ENCODE measurements at places on chromosomes 7 and 10.
A peak's percentile ranks its signal among the peaks of the same experiment; 100 is the strongest.

DNA sequence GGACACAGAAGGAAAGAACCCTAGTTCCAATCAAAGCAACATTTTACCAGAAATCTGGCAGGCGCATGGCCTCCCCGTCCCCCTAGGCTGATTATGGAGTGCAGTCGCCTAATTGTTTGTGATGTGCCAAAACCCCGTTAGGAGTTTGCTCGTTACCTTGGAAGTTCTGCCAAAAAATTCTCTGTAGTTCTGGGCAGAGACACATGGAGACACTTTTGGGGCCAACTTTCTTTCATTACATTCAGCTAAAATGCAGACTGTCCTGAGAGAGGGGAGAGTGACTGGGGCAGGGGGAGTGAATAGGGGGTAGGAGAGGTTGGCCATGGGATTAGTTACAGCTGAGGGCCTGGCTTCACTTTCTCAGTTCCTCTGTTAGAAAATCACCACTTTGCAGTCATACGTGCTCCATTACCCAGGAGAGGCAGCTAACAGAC lies 158.0 kb upstream of the NPVF start:
- DNase-seq: no peak

DNA sequence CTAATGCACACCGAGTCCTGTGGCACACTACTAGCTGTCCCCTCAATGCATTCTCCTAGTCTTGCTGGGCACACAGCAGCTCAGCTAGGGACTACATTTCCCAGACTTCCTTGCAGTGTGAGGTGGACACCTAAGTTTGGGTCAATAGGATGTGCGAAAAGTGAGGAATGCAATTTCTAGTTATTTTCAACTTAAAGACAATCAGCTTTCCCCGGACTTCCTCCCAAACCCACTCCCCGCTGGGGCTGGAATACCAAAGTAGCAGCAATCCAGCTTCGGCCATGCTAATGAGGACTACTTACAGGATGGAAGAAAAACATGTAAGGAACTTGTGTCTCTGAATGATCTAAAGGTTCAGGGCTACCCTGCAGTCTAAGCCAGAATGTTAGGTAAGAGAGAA lies 286.4 kb upstream of the LRRN3 start:
- no peak for DNase-seq

DNA sequence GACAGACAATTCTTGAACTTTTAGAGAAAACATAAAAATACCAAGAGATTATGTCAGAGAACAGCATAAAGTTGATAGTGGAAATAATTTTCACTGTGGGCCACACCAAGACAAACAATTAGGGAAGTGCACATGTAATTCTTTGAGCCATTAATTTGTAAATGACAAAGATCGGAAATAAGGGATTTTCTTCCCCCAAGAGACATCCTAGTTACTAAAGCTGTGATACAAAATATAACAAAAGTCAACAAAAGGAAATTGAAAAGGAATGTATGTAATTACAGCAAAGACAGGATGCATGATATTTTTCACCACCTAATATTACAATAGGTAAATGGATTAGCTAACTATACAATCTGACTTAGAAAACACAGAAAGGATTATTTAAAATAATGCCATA lies 12.4 kb upstream of the LRRC72 start:
- DNase-seq: no peak

DNA sequence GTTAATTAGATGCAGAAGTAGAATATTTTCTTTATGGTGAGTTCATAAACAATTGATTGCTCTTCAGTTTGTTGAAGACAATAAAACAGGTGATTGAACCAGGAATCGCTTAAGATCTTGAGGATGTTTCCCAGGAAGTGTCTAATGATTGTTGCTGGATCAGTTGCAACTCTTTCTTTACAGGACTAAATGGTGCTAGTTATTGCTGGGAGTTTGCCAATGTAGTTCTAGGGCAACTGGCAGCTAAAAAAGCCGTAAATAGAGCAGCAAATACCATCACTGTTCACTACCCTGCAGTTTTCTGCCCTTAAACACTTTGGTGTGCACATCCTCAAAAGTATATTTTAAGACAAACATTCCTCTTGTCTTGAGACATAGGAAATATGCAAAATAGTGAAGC lies 119.2 kb upstream of the ANK3 start:
- DNase-seq: no peak

DNA sequence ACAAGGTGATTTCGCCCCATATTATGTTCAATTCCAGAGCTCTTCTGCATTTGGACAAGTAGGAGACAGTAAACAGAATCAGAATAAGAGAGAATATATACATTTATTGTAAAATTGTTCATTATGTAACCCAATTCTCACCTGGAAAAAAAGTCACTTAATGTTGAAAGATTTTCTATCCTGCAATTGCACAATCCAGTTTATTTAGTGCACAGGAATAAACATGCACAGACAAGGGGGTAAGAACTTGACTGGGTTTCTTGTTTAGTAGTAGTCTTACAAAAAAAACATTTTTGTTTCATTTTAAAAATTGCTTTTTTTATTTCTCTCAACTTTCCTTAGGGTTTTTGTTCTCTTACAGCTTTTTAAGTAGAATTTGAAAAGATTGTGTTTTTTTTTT lies 126.6 kb downstream of the SAMD9 start:
- DNase-seq: no peak

GRCh38 chr10:1056326-1057105 lies at the start of gene WDR37:
TSS of gene WDR37 (plus strand) at chr10:1056385. CDS start at chr10:1072156, 15,771 bp downstream.
- peak; percentile 96 for DNase-seq

DNA sequence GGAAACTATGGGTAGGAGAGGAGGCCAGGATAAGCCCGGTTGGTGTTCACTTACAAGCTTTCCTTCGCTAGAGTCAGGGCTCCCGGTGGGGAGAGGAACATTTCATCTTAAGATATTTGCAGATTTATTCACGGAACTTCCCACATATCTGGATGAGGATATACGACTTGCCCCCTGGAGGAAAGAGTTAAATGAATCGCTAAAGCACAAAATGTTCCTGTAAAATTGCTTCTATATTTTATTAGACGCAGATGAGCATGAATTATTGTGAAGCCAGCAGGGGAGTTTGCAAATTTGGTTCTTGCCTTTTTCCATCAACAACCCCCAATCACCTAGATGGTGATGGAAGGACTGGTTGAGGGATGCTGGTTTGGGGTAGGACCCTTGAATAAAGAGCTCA lies 47.9 kb upstream of the BAIAP2L1 start:
- DNase-seq: no peak

DNA sequence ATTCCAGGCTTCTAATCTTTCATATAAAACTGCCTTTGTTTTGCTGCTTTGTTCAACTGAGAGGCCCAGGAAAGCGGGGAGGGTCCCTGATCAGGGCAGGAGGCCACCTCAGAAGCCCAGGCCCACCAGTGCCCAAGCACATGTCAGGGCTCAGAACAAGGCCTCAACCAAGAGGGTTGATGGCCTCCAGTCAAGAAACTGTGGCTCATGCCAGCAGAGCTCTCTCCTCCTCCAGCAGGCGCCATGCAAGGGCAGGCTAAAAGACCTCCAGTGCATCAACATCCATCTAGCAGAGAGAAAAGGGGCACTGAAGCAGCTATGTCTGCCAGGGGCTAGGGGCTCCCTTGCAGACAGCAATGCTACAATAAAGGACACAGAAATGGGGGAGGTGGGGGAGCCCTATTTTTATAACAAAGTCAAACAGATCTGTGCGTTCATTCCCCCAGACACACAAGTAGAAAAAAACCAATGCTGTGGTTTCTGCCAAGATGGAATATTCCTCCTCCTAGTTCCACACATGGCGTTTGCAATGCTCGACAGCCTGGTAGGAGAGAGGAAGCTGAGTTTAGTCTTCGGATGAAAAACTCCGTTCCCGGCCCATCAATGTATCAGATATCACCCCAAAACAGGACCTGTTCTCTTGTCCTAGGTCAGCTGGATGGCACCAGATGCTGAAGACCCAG lies 34.0 kb downstream of the PSAP start:
- no peak for DNase-seq

DNA sequence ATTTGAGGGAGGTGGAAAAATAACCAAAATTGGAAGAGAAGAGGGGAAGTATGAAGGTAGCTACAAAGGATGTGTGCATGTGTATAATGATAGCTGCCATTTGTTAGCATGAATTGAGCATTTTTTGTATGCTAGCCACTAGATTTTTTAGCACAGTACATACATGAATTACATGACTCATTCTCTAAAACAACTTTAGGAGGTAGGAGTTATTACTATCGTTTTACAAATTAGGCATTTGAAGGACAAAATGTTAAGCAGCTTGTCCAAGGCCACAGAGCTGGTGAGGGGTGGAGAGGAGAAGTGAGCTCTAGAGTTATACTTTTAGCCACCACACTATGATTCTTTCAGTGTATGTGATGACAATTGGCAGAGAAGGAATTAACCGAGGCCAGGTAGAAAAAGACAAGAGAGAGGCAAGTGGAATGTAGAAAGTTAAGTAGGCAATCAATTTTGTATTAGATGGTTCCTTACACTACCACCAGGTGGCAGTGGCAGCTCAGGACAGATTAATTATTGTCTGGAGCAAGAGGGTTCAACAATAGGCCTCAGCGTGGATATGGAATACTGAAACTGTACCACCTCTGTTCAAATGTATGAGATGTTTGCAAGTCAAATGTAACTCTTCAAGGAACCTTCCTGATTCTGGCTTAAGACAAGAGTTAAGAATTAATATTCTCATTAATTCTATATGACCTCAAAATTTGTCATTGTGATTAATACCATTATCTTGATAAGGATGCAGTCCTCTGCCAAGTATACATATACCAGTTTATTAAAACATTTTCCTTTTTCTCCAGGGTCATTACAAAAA lies 128.0 kb downstream of the MBL2 start:
- no peak for DNase-seq

DNA sequence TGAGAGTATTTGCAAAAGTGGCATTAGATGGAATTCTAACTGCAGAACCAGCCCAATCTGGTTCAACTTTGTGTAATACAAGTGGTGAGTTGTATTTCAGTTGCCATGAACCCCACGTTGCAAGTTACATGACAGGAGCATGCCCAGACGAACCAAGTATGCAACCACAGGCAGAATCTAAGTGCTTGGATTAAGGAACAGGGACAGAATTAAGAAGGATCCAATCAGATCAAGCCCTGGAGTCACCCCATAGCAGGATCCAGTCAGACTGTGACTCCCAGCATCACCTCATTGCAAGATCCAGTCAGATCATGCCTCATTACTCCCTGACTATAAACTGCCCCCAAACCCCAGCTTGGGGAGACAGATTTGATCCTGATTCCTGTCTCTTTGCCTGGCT lies 388.7 kb upstream of the NRP1 start:
- DNase-seq: no peak

GRCh38 chr7:7653593-7654187 lies 13.1 kb downstream of the UMAD1 start:
- no peak for DNase-seq

DNA sequence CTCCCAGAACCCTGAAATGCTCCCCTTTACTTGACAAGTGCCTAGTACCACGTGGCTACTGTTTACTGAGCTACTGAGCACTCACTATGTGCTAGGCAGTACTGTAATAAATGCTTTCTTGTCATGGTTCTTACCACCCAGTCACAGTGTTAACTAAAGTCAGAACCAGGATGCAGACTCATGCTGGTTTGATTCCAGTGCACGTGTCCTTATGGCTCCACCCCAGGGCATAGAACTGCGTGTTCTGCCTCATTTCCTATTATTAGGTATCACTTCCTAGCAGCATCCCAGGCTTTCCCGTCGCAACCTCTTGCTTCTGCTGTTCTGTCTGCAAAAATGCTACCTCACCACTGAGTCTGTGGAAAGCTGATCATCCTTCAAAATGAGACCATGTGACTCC lies 71.7 kb upstream of the DOCK1 start:
- no peak for DNase-seq
